Activated CD8-positive, alpha-beta memory T cell treated with anti-CD3 and anti-CD28 coated beads for 1 hour (primary cell): ENCODE measurements at places on chromosomes 11 and 22.

- DNase-seq = no peak
Observed at GRCh38 chr11:12478743-12479142, 101.4 kb downstream of the PARVA start.

DNA sequence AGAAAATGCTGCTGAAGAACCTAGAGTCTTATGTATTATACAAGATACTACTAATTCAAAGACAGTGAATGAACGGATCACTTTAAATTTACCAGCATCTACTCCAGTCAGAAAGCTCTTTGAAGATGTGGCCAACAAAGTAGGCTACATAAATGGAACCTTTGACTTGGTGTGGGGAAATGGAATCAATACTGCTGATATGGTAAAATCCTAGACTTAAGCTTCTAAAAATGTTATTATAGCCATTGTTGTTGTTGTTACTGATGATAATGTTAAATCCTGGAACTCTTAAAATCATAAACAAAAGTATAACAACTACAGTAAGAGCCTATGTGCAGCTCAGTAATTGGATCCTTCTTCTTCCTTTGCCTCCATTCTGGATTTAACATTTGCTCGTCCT lies 38.4 kb downstream of the USP47 start:
- DNase-seq = no peak

DNA sequence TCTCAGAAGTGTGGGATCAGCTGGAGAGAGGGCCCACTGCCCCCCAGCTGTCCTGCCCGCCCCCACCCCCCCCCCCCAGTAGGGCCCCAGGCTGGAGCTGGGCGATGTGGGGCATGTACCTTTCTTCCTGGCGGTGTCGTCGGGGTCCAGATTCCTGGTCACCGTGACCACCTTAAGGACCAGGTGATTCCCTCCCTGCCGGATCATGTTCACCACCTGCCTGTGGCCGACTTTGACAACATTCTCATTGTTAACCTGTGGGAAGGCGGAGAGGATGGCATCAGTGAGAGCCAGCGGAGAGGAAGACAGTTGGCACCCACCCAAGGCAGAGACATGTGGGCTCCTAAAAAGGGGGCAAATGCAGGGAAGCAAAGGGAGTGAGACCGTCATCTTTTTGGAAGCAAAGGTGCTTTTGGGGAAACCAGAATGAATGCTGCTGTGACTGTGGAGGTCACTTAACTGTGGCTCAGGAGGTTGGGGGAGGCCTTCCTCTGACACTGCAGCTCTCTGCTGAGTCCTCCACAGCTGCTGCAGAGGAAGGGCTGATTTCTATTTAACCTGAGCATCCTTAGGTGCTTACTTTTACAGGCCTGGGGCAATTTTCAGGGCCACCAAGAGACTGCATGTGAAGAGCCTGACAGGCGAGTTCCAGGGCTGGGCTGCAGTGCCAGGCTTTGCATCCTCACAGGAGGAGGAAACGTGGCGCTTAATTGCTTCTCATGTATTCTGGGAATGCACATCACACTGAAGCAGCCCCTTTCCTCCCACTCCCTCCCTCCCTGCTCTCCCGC lies 104.5 kb downstream of the CTTN start:
- no peak for DNase-seq

DNA sequence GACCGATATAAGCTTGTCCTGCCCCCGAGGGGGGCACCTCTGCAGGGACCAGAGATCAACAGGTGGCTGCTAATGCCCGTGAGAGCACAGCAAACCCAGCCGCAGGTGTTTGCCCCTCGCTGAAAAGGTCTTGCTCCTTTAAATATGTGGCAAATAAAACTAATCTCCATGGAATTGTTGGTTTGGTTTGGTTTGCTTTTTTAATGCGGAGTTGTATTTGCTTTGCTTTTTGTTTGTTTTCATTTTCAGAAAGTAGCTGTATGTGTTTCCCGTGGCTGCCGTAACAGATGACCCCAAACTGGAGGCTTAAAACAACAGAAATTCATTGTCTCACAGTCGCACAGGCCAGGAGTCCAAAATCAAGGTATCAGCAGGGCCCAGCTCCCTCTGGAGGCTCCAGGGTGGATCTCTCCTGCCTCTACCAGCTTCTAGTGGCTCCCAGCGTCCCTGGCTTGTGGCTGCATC lies 93.0 kb downstream of the CELSR1 start:
- DNase-seq = no peak

- DNase-seq = no peak
Observed at GRCh38 chr11:119478711-119479285, 55.8 kb upstream of the THY1 start.

DNA sequence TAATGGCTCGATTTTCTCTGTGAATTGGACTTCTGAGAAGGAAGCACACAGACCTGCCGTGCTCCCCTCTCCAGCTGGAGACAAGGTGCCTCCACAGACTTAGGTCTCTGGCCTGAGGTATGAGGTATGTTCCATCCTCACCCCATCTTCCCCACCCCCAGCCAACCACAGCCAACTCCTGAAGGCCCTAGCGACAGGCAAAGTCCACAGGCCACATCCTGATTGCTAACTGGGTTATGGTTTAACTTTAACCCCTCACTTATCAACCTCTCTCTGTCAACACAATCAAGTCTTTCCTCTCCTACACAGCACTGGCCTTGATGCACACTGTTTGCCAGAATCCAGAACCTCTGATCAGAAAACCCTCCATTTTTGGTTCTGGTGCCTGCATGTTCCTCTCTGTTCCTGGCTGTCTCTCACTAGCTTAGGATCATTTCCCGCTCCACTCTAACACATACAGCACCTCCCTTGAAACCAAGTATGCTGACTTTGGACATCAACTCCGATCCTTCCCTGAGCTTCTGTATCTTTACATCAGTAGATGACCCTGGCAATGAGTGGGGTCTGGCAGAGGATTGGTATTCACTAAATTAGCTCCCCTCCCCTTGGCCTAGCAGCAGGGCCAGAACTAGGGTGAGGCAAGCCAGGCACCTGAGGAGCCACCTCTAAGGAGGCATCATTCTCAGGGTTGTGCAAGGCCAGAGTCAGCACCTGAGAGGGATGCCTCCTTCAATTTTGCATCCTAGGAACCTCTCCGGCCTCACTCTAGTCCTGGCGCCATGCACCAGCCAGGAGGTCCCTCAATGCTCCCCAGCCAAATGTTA lies 22.0 kb downstream of the JAML start:
- peak; percentile 35 for DNase-seq

DNA sequence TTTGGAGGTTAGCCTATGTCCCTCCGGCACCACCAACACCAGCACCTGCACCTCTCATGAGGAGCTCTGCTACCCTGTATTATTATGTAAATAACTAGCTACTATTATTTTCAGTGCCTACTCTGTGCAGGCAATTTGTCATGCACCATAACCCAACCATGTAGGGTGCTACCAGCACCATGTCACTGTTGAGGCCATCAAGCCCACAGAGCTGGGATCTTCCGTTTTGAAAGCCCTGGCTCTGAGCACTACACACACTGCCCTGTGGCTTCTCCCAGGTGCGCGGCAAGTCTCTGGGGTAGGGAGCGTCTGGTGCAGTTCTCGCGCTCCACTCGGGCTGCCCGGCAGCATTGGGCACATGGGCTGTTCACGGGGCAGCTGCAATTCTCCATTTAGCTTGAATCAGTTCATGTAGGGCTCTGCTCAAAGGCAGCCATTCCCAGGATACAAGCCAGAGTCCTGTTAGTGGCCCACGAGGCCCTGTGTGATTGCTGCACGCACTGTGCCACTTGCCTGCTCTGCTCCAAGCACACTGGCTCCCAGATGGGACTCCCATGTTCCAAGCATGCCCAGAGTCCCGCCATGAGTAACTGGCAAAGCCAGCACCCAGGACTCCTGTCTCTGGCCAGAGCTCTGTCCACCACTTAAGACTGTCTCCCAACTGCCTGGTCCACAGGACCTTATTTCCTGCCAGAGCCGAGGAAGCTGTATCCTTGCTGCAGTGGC lies 42.5 kb upstream of the CDON start:
- no peak for DNase-seq

GRCh38 chr11:2696455-2696854 lies 3.3 kb downstream of the KCNQ1OT1 start:
- no peak for DNase-seq

- DNase-seq = no peak
Observed at GRCh38 chr11:103948187-103948763, 88.2 kb upstream of the DDI1 start.

DNA sequence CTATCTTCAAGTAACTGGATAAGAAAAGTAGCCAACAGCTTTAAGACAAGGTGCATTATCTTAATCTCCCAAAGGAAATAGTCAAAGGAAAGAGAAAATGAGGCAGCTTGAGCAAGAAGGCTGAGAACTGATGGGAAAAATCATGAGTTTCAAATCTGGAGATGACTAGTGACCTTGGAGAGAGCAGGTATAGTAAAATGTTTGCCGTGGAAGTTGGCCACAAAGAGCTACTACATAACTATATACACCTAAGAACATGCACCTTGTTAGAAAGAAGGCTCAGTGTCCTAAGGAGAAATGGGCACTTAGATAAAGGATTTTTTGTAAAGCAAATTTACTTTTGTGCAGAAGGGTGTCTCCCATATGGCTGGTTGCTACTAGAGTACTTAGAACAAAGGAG lies 80.8 kb upstream of the FSHB start:
- no peak for DNase-seq
